ENCODE measurements at places on chromosomes 13 and 19.

GRCh38 chr19:49133621-49134454 is 14.5 kb downstream of the PPFIA3 start:
- peak; percentile 95 for DNase-seq

DNA sequence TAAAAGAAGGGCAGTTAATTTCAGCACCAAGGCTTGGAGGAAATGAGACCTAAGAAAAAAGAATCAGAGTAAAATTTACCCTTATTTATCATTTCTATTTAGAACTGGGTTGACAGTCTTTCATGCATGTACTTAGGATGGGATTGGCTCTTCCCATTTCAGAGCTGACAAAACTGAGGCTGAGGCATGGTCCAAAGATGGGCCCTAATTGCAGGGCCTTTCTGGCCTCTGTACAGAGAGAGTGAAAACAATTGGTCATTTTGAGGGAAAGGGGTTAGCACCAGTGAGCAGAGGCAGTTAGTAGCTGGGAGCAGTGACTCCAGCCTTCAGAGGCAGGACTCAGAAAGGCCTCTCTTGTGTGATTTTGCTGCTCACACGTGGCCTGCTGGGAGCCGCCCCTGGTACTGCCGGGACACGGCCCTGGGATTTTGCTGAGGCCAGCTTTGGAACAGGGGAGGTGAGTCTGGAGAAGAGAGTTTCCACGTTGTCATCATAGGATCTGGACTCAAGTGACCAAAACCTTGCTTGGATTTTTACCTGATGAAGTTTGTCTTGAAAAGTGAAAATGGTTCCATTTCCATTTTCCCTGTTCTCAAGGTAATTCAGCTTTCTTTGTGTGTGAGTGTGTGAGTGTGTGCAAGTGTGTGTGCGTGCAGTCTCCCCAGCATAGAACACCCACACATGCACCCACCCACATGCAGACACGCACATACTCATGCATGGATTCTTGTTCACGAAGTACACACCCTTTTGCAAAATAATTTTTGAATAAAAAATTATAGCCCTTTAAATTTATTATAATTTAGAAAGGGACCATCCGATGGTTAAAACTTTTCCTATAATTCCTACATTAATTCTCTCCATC is at the start of gene ZNF536:
ZNF536 (plus strand) TSS at position 425 of the 865 bp plus-strand sequence. CDS start 71,179 bp downstream, outside the sequence.
- DNase-seq, result no peak

DNA sequence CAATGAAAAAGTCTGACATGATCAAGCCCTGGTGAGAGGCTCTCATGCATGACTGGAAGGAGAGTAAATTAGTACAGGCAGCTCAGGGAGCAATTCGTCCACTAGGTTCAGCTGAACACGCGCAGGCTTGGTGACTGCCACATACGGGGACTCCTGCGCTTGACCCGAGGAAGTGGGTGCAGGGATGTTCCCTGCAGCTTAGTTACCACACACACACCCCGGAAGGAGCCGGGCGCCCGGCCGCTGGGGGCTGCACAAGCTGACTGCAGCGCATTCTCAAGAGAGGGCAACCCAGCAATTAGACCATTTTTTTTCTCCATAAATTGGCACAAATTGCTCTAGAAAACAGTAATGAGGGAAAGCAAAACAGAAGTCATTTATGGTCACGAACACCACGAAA is 23.0 kb upstream of the MIER2 start:
- DNase-seq, result peak; percentile 10

- peak; percentile 25 for DNase-seq
Observed at GRCh38 chr13:110262508-110263291, 44.3 kb downstream of the COL4A1 start.

DNA sequence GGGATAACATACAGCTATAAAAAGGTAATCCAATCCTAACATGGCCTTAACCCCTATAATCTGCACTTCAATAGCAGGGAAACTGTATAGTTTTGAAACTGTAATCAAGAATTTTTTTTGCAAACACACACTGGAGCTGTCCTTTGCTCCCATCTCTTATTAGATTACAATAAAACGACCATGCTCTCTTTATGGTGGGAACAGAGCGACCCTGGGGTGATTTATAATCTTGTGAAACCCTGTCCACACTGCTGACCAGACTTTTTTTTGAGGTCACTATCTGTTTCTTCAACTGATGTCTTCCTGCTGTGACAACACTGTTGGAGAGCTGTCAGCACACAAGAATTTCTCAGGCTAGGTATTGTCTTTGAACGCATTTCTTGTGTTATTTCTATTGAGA is 35.3 kb downstream of the DACH1 start:
- peak; percentile 55 for DNase-seq

Data from endodermal cell (in vitro differentiated cells).